Activated naive CD8-positive, alpha-beta T cell treated with anti-CD3 and anti-CD28 coated beads, Interleukin-2, amount 10 ng/mL, durations not matched to agents 7 days and 5 days (primary cell): ENCODE measurements at places on chromosomes 3 and 15.

- DNase-seq: no peak
These were observed 681 bp downstream of the CHMP2B start for GRCh38 chr3:87227835-87228144.

DNA sequence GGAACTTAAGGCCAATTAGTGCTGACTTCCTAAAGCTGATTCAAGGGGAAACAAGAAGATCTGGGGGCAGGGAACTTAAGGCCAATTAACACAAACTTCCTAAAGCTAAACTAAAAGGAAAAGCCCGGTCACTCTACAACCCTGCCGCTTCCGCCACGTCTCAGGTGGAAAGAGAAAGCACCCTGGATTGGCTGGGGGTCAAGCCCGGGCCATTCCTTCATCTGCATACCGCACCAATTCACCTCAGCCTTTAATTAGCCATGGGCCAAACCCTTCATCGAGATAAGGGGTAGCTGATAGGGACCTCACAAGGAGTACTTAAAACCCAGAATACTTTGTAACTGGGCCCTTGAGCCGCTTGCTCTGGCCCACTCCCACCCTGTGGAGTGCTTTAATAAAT is 14.4 kb downstream of the TMPRSS7 start:
- no peak for DNase-seq

GRCh38 chr3:178522200-178523052 is 13.8 kb upstream of the KCNMB2 start:
- DNase-seq: no peak

GRCh38 chr15:100920516-100921135 is 1.5 kb downstream of the LRRK1 start:
- DNase-seq: no peak

GRCh38 chr3:21585216-21585740 is 165.7 kb downstream of the ZNF385D start:
- no peak for DNase-seq

- DNase-seq: no peak
These were observed 123.2 kb upstream of the SLC7A14 start for GRCh38 chr3:170709046-170709445.

DNA sequence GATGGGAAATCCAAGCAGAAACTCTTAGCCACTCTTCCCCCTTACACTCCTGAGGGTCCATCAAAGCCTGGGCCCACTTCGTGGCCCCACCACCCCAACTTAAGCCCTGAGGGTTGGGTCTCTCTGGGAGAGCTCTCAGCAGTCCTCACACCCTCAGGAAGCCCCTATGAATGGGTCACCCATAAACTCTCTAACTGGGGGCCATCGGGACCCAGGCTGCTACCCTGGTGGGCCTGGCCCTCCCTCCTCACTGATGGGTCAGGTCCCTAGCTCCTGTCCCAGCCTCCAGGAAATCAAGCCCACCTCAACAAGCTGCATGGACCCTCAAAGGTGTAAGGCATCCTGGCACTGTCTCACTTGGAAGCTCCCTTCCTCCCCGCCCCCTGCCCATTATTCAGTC is 19.4 kb downstream of the SH2D7 start:
- no peak for DNase-seq

- DNase-seq: no peak
These were observed 291.5 kb upstream of the ARHGEF26 start for GRCh38 chr3:153829606-153830170.

GRCh38 chr3:138914870-138915502 is 32.0 kb downstream of the FOXL2 start:
- DNase-seq: no peak

DNA sequence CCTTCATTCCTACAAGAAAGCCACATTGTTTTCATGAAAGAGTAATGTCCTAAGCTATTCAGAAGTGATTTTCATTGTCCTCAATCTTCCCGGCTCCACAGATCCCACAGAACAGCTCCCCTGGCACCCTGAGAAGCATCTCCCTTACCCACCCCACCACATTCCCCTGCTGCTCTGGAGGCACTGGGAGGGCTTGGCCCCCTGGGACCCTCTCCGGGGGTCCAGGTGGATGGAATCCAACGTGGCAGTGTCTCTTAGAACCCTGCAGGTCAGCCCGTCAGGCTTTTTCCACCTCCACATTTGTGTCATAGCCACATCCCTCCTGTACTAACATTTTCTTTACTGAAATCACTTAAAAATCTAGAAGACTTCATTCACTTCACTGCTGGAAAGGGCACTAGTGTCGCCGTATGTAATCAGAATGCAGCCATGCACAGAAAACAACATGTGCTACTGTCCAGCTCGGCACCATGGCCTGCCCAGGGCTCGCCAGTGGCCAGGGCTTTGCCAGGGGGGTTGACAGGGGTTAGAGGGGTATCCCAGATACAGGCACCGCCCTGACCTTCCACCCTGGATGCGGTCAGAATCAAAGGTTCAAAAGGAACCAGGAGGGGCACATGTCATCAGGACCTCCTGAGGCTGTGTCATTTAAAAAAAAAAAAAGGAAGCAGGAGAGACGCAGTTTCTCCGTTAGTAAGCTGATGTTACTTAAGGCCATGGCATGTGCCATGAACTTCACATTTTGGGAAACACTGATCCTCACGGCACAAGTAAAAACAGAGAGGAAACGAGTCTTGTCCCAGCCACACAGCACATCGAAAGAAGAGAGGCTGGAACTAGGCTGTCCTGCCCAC is 106.3 kb downstream of the LSM3 start:
- DNase-seq: no peak

- no peak for DNase-seq
These were observed 33.6 kb upstream of the TOPAZ1 start for GRCh38 chr3:44208086-44208485.

- DNase-seq: no peak
These were observed 12.5 kb downstream of the PRR20G start for GRCh38 chr3:127275287-127275781.

GRCh38 chr3:13420045-13420830 is at the start of gene NUP210:
TSS of gene NUP210 (minus strand) at chr3:13420322. CDS start at chr3:13420226, 96 bp downstream.
- DNase-seq: peak; percentile 85

DNA sequence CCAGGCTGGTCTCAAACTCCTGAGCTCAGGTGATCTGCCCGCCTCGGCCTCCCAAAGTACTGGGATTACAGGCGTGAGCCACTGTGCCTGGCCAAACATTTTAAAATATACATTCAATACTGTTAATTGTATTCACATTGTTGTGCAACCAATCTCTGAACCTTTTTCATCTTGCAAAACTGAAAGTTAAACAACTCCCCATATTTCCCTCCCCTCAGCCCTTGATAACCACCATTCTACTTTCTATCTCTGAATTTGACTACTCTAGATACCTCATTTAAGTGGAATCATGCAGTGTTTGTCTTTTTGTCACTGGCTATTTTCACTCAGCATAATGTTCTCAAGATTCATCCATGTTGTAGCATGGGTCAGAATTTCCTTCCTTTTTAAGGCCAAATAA is 30.0 kb downstream of the HMCES start:
- no peak for DNase-seq

DNA sequence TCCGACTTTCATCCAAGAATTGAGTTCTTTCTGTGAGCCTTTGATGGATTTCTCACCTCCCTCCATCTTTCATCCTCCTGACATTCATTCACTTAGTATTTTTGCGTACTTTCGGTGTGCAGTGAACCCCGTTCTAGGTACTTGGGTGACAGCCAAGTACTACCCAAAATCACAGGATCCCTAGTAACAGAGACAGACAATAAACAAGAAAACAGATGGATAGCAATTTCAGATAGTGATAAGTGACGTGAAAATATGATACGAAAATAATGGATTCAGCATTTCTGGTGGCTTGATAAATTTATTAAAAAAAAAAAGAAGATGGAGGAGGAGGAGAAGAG is 264 bp upstream of the CMTM6 start:
- no peak for DNase-seq

GRCh38 chr15:30044377-30044776 is 38.4 kb upstream of the GOLGA8J start:
- DNase-seq: no peak

DNA sequence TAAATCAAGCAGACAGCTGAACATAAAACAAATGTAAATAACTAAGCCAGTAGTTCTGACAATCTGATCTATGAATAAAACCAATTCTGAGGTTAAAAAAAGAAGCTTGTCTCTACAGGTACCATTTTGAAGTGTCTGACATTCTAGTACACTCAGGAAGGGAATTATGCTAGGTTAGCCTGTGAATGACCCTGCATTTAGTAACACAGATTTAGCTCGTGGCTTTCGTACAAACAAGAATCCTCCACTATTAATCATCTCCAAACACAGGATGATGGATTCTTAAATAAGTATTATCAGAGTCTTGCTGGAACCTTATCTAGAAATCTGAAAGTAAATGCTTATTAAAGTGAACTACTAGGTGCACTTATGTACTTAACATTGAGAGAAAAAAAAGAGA is 1120.1 kb downstream of the ROBO1 start:
- no peak for DNase-seq

DNA sequence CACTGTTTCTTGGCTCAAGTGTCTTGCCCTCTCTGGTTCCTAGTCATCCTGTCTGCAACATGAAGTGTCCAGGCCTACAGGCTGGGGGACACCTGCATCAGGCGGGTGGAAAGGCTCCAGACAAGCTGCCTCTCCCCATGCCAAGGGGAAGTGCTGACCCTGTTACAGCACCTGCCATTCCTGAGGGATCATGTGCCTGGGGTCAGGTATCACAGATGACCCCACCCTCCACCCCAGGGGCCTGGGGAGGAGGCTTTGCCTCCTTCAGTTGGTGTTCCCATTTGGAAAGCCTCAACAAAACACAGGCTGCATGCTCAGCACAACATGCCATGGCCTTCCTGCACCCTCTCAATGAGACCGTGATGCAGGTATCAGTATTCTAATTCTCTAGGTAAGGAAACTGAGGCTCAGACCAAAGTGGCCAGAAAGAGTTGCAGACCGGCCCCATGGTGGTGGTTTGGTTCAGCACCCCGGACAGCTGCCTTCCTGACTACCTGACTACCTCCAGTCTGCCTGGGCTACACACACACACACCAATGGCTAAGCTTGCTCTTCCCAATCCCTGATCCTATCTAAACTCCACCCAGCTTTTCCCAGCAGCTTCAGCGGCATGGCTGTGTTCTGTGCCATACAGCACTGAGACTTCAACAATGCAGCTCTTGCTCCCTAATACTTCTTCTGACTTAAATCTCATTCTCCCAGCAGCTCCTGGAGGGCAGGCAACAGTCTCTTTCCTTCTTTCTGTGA is 69.7 kb upstream of the LINGO1 start:
- peak; percentile 51 for DNase-seq

GRCh38 chr3:66473692-66474091 is 27.1 kb downstream of the LRIG1 start:
- no peak for DNase-seq

- no peak for DNase-seq
These were observed 227.6 kb downstream of the MBNL1 start for GRCh38 chr3:152496286-152496685.

DNA sequence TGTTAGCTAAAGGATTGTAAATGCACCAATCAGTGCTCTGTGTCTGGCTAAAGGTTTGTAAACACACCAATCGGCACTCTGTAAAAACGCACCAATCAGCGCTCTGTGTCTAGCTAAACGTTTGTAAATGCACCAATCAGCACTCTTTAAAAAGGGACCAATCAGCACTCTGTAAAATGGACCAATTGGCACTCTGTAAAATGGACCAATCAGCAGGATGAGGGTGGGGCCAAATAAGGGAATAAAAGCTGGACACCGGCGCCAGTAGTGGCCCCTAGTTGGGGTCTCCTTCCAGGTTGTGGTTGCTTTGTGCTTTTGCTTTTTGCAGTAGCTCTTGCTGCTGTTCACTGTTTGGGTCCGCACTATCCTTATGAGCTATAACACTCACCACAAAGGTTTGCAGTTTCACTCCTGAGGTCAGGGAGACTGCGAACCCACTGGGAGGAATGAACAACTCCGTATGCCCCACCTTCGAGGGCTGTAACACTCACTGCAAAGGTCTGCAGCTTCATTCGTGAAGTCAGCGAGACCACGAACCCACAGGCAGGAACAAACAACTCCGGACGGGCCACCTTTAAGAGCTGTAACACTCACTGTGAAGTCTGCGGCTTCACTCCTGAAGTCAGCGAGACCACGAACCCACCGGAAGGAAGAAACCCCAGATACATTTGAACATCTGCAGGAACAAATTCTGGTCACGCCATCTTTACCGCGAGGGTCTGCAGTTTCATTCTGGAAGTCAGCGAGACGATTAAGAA is 1.1 kb upstream of the SUCLG2 start:
- peak; percentile 79 for DNase-seq
